ENCODE measurements at places on chromosomes 5 and 9.

DNA sequence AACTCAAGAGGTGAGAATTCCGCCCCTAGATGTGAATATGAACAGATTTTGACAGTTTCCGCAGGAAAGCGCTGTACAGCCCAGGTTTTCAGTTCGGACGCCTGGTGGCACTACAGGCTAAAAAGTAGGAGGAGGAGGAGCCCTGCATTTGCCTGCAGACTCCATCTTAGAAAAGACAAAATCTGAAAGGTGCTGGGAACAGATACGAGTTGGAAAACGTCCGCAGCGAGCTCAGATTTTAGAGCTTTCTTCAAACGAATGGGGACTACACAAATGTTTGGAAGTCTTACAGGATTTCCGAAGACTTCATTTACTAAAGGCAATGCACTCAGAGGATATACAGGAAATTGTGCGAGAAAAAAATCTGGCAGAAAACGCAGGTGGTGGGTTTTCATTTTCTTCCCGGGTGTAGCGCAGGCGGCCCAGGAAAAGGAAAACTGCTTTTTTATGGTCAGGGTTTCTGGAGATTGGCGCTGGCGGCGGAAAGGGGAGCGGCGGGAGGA, 9.9 kb upstream of the PCDHB2 start:
- no peak for DNase-seq

DNA sequence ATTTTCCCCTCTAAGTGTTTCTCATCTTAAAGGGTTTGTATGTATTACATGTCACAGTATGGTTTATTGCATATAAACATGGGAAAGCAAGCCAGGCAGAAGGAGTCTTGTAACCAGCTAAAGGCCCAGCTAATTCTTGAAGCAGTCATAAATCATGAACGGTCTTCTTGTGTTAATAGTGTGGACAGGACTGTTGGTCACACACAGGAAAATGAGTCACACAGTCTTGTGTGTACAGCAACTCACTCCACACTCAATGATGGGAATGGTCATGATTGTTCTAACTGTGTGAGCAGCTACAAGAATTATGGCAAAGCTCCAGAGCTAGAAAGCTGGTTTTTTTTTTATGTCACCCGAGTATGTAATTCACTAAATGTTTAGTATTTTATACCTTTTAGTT, 123.9 kb downstream of the GHR start:
- no peak for DNase-seq

DNA sequence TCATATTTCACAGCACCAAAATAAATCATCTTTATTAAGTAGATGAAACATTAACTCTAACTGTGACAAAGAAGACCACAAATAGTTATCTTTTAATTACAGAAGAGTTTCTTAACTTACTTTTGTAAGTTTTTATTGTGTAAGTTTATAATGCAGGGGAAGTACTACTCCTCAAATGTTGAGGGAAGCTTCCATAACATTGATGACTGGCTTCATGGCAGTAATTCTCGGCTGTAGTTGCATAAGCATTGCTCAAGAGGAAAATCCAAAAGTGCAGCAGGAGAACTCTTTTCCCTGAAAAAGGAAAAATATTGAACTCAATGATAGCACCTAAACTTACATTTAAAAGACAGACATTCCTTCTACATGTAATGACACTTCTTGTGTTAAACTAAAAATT, 4.6 kb downstream of the TSLP start:
- no peak for DNase-seq

GRCh38 chr9:70979966-70980365, 141.5 kb downstream of the TRPM3 start:
- no peak for DNase-seq

DNA sequence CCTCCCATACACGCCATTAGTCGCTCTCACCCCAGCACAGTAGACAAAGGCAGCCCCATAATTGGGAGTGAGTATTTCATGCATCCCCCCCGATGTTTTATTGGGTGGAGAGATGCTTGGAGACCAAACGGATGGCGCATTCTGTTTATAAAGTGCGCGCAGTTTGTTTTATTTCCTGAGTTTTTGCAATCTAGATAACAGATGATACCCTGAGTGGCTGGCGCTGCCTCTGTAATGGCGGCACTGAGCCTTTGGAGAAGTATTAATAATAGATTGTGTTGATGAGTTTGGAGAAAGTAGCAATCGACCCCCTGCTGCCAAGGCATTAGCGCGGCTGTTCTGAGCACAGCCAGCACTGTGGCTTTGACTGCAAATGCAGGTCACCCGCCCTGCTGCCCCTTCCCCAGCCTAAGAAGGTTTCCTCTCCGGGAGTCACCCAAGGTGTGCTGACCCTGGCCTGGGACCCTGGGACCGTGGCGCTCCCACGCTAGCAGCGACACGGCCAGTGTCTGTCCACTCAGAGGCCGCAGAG, 74.3 kb downstream of the LMX1B start:
- no peak for DNase-seq

DNA sequence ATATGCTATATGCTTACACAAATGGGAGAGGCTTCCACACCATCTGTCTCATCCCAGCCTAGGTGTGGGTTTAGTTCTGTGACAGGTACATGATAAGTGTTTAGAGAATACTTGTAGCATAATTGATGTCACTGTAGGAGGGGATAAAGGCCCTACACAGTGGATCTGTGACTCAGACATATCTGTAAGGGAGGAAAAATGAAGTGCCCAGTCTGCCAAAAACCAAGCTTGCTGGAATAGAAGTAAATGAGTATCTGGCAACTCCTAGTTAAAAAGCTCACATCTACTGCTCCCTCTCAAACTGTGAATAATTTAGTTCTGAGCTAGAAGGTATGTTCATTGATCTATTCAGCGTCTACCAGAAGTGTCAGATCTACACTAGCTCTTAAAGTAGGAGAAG, 38.9 kb upstream of the FAM174A start:
- DNase-seq, result no peak

- no peak for DNase-seq
Observed at GRCh38 chr9:34374905-34375552, 1.7 kb downstream of the MYORG start.

DNA sequence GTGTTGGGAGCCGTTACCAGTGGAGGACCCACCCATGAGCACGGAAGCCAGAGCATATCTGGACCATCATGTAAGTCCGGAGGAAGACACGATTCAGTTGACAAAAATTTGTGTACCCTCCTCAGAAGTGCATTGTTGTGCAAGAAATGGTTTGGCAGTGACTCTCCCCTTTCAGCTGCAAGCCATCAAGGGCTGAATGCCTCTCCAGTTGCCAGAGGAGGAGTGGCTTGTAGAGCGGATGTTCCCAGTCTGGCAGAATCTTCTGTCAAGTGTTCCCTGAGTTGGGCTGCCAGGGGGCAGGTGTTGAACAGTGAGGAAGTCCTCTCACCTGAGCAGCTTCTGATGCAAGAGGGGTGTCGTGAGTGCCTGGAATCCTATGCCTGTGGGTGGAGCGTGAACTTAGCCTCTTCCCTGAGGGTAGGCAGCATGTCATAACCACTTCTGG, 27.6 kb upstream of the CDKN2AIPNL start:
- DNase-seq, result no peak

DNA sequence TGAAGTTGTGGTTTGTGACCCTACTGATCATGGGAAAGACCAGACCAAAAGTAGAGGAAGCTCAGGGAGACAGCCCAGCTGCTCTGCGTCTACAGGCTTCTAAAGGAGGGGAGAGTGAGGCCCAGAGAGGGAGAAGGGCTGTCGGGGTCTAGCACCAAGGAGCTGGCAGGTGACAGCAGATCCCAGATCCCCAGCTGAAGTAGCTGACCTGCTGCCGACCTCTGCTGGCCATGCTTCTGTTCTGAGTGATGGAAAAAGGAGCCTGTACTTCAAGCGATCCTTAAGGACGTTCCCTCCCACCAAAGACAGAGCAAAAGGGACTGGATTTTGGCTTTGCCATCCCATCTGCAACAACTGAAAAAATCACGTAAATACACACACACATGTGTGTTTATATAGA, 22.7 kb upstream of the QSOX2 start:
- DNase-seq, result no peak

- no peak for DNase-seq
Observed at GRCh38 chr5:115977096-115977495, 14.8 kb downstream of the LVRN start.

- no peak for DNase-seq
Observed at GRCh38 chr5:43514471-43514815, 505 bp downstream of the C5orf34 start.

DNA sequence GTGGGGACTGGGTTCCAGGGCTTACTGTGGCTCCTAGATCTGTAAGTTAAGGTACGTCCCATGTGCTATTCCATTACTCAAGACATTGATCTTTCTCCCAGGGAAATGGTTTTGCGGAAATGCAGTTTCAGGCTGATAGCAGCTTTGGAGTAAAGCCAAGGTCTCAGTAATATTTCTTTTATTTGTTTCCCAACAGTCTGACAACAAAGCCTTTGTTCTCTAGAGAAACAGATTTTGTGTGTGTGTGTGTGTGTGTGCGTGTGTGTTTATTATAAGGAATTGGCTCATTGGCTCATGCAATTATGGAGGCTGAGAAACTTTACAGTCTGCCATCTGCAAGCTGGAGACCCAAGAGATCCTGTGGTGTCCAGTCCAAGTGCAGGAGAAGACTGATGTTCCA, 12.1 kb upstream of the POC5 start:
- DNase-seq, result no peak

GRCh38 chr5:143116814-143117213, 286.7 kb downstream of the NR3C1 start:
- no peak for DNase-seq

GRCh38 chr5:79990598-79991507, at the start of gene MTX3:
Gene MTX3 (minus strand): TSS chr5:79991262. CDS start chr5:79991238, 24 bp downstream.
- peak; percentile 66 for DNase-seq

GRCh38 chr5:1497795-1498622, 25.8 kb downstream of the LPCAT1 start:
- DNase-seq, result no peak

DNA sequence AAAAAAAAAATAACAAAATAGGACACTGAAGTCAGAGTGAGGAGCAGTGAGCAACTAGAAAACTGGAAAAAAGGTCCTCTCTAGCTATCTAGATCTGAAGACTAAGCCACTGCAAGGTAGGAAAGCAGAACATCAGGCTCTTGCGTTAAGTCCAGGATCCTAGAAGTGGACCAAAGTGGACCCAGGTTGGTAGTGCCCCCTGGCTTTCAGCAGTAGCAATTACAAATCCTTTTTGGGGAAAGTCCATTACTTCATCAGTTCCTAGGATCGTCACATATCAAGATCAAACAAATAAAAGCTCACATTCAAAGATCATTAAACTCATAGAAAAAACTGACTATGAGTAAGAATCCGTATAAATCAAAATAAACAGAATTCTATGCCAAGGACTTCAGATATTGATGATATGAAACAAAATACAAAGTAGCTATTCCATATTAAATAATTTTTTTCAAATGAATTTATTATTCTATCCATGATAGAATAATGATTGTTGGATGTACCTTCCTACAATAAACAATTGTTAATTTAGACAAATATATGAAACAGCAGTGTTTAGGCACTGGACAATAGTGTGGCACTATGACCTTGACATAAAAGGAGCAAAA, 6.5 kb upstream of the RICTOR start:
- DNase-seq, result no peak

GRCh38 chr9:89383030-89383720, 64.9 kb downstream of the SECISBP2 start:
- no peak for DNase-seq

- DNase-seq, result no peak
Observed at GRCh38 chr5:61162832-61163567, 732 bp upstream of the SMIM15 start.

DNA sequence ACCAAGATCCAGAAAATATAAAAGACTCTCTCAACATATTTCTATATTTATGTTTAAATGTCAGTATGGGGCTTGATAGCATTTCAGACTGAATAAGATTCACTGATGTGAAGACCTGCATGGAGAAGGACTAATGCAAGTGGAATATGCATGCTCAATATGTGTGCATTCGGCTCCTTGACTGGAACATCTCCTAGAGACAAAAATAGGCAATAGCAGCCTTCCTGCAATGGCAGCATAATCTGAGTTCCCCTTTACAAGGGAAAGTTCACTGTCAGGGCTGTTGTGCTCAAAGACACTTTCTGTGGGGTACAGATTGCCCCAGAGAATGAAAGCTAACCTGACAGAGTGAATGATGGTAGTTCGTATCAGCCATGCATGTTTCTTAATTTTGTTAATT, 42.4 kb downstream of the STARD4 start:
- no peak for DNase-seq

GRCh38 chr5:134606726-134607125, 25.9 kb downstream of the SAR1B start:
- DNase-seq, result no peak

- DNase-seq, result no peak
Observed at GRCh38 chr9:93567271-93567959, 9.0 kb upstream of the PHF2 start.

GRCh38 chr5:74035521-74035937, 409.5 kb downstream of the ARHGEF28 start:
- DNase-seq, result no peak

GRCh38 chr5:9894571-9895301, 264.6 kb upstream of the TAS2R1 start:
- DNase-seq, result no peak

GRCh38 chr9:100865111-100865510, 163.4 kb upstream of the PLPPR1 start:
- DNase-seq, result no peak
